ENCODE measurements at places on chromosomes 3 and 15.

GRCh38 chr3:174651951-174652350, 207.2 kb upstream of the NAALADL2 start:
- DNase-seq: no peak

DNA sequence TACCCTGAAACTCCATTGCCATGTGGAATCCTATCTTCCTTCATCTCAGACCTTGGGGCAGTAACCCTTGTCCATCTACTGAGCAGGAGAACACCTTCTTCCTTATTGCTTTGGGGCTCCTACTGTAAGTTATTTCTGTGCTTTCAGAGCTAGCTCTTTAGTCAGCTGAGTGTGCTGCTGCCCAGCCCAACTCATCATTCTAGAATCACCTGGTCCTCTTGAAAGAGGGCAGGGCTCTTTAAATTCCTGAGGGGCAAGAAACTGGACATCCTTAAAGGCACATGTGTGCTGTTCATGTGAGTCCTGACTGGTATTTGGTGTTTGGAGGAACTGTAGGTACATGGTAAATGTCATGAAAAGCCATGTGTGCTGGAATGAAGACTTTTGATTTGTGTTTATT, 140.9 kb downstream of the ARNT2 start:
- no peak for DNase-seq

DNA sequence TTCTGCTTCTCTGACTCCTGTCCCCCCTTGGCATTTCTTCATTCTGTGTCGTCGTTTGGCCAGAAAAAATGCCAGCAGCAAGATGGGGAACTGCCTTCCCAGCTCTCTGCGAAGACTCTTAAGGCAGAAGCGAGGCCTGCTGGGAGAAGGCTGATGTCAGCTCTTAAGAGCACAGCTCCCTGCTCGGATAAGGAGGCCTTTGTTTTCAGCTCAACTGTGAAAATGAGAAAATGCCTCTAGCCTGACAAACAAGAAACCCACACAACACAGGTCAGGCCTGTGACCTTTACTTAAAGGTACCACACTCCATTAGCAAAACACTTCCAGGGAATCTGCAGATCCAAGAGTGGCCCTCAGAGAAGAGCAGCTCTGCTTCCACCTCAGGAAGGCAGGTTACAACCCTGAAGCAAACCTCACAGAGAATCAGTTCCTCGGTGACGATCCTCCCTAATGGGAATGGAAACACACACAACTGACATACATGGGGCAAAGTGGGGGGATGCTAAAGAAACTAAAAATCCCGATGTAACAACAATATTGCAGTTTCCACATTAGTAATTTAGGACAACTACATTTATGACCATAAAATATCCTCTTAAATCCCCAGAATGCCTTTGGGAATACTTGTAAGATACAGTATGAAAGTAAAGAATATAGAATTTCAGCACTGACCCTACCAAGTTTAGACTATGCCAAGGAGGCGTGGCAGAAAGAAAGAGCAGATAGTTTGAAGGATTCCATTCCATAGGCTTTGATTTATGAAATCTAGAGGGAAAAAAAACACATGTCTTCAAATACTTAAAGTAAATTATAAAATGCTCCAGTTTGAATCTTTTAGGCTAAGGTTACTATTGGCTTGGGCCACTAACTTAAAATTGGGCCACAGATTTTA, 52.1 kb downstream of the VGLL4 start:
- DNase-seq: no peak

DNA sequence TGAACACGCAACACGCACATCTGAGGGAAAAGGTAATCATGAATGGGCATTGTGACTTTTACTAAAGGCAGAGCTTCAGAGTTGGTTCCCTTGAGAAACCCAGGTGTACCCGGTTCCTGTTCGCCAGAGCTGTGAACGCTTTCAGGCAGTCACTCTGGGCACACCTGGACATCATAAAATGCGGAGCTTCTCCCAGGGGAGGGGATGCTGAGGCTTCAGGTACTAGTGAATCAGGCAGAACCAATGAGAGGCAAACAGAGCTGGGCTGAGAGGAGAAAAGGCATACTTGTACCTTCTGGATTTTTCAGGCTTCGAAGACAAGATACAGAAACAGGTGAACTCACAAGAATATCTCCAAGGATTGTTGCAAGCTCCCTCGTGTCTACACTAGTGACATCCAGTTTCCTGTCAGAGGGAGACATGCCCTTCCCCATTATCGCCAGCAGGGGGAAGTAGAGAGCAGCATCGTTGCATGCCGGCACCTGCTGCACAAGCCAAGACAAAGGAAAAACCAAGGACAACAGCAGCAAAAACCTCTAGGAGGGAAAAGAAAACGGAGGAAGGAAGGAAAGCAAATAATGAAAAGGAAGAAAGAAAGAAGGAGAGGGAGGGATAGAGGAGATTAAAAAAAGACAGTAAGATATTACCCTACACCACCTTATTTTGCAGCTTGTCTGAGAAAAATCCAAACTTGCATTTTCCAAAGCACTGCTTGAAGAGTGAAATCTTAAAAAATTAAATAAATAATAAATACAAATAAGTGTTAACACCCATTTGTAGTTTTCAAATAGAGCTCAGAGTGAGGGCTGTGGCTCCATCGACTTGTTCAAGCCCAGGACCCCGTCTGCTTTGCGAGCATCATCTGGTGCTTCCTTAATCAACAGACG, 2.0 kb downstream of the AHSG start:
- DNase-seq: peak; percentile 44

DNA sequence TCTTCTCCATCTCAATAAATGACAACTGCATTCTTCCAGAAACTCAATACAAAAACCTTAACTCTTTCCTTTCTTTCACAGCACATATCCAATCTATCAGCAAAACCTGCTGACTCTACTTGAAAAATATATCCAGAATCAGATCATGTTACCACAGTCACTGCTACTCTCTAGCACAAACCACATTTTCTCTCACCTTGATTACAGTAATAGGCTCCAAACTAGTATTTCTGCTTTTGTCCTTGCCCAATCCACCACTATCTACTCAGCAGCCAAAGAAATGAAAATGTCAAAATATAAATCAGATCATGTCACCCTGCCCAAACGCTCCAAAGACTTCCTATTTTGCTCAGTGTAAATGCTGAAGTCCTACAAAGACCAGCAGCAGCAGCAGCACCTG, 15.2 kb downstream of the TMCC1 start:
- DNase-seq: no peak

DNA sequence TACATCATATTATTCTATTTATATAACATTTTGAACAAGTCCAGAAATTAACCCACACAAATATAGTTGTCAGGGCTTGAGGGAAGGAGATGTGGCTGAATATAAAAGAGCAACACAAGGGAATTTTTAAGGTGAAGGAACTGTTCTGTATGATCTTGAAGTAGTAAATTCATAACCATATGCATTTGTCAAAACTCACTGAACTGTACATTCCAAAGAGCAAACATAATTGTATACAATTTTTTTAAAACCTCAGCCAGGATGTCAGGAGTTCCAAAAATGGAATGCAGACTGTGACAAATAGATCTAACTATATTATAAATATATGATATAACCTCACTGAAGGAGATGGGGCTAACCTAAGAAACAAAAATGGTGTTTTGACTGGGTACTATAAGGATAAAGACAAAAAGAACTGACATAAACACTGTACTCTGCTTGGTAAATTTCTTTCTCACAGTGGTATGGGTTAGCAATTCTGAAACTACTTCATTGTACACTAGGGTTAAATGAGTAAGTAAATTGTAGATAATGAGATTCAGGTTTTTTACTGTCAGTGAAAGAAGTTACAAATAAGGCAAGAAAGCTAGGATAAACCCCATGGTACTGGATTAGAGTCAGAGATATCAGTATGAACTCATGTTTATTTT, 14.4 kb downstream of the GOLGB1 start:
- no peak for DNase-seq

DNA sequence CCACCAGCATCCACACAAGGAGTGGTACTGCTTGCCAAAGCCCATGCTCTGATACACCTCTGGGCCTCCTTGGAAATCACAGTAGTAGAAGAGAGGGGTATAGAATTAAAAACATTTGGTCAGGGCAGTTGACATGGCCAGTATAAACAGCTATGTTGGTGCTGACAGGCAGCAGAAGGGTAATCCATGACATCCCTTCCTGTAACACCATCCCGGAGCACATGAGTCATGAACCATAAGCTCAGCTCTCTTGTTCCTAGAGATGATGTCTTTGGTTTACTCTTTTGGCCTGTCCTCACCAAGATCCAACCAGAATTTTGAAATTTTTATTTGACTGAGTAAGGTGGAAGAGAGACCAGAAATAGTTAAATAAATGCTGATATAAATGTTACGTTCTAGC, 132.6 kb upstream of the CTDSPL start:
- DNase-seq: no peak

- no peak for DNase-seq
Measured at GRCh38 chr3:88678747-88679146, 428.7 kb upstream of the EPHA3 start.

DNA sequence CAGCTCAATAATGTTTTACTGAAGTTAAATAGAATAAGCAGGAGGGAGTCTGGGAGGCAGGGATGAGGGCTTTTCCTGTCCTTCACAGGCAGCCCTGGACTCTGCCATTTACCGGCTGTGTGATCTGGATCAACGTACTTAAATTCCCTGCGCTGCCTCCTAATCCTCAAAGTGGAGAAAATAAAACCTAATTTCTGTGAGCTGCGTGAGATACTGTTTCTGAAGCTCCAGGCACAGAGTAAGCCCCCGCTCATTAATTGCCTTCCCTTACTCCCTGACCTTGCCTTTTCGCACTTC, 278 bp upstream of the PDIA5 start:
- DNase-seq: no peak

- no peak for DNase-seq
Measured at GRCh38 chr3:152026033-152026556, 152.7 kb downstream of the SUCNR1 start.

DNA sequence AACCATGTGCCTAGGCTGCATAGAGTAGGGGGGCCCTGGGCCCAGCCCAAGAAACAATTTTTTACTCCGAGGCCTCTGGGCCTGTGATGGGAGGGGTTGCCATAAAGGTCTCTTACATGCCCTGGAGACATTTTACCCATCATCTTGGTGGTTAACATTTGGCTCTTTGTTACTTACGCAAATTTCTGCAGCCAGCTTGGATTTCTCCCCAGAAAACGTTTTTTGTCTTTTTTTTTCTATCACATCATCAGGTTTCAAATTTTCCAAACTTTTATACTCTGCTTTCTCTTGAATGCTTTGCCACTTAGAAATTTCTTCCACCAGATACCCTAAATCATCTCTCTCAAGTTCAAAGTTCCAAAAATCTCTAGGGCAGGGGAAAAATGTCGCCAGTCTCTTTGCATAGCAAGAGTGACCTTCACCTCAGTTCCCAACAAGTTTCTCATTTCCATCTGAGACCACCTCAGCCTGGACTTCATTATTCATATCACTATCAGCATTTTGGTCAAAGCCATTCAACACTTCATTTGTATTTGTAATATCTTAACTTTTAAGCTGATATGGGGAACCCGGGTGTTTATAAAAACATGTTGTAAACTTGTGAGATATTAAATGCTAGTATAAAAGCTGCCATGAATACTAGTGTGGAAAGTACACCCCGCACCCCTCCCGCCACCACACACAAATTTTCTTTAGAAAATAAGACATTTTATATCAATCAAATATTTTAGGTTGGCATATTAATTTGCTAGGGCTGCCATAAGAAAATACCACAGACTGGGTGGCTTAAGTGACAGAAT, 56.0 kb upstream of the PLSCR4 start:
- no peak for DNase-seq

DNA sequence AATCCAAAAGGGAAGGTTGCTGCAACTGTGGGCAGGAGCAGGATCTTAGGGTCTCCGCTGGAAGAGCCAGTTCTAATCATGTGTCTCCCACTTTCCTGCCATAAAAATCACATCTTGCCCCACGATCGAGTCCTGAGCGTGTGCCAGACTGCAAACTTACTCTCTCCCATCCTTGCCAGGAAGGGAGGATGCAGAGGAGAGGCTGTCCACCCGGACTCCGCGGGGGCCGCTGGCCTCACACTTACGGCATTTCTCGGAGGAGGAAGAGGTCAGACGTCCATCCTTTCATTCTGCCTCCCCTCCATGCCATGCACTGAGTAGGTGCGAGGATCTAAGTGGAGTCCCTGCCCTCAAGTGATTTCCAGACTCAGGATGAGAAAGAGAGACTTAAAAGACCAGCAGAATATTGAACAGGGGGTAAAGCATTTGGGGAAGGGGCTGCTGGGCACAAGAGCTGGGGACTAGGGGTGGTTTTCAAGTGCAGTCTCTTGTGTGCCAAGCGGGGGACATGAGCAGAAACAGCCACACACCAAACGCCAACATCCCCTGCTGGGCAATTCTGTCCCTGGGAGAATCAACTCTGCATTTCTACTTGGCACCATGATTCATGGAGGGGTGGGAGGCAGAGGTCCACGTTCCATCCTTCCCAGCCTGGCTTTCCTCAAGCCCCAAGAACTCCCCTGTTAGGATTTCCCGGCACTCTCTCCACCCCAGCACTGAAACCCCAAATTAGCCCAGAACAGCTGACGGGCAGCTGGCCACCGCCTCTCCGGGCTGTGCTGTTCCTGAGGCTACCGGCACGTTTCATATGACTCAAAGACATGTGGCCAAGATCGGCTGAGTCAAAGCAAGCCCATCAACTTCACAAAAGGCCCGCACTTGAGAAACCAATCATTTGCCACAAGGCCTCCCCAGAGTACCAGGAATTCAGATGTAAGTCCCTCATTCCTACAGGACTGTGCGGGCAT, 11.6 kb downstream of the OXTR start:
- no peak for DNase-seq

DNA sequence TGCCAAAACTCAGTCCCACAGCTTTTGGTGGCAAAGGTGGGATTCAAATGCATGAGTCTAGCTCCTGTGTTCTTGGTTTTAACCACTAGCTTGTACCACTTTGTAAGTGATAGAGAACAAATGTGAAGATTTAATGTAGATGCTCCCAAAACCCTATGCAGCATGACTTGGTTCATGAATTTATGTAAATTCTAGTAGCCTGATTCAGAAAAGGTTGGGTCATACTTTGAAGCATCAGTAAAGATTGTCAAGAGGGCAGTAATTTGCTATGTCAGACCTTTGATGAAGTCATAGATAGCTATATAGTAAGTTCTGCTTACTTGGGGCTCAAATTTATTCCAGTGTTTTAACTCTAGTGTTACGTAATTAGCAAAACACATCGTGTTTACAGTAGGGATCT, 75.6 kb downstream of the VPS8 start:
- no peak for DNase-seq

DNA sequence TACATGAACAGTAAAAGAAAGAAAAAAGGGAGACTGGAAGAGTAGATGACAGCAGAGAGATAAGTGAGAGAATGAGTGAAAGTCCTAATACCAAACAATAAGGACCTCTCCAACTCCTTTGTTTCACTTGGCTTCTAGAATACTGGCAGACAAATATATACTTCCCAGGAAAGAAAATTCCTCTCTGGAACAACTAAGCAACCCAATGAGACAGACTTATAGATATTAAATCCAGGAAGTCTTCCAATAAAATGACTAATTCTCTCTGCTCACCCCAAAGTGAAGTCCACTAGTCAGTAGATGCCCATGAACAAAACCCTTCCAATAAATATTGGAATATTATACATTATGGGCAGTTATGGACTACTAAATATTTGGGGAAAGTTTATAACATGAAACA, 114.2 kb downstream of the NEDD4 start:
- DNase-seq: no peak

- no peak for DNase-seq
Measured at GRCh38 chr3:173139420-173139819, 1.6 kb downstream of the SPATA16 start.

- no peak for DNase-seq
Measured at GRCh38 chr15:23403550-23403949, 43.5 kb downstream of the GOLGA6L2 start.
